ENCODE measurements at places on chromosomes 4 and X.
A peak's percentile ranks its signal among the peaks of the same experiment; 100 is the strongest.

DNA sequence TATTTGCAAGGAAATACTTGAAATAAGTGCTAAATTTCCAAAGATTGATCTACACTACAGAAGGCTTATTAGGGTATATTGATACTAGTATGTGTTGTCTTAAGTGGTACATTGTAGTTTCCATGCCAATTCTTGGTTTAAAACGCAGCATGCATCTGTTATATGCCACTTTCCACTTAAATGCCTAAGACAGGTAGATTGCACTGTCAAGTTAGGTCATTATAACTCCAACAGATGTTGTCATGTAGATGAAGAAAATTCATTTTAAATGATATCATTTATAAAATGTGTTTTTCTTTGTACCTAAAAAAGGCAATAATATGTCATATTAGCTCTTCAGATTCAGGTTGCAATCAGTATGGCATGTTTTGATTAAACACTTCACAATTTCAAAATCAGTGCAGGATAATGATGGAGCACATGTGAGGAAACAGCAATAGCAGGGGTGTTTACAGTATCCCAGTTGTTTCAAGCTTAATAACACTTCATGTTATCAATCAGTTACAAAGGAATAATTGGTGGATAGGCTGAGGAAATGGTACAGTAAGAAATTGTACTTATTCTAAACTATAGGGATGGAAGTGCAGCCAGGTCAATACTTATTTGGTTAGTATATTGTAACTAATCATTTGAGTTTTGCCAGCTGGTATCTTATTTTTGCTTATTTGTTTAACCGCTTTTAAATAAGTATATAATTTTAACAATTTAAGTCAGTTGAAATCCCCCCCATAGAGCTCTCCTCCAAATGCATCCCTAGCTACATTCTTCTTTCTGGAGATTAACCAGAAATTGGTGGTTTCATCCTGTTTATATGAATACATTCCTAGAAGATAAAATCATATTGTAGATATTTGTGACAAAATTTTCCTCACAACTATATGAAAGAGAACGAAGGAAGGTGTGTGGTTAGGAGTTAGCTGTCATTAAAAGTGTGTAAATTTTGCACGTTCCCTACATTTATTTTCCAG, 454.4 kb upstream of the ATOH1 start:
- no peak for DNase-seq

DNA sequence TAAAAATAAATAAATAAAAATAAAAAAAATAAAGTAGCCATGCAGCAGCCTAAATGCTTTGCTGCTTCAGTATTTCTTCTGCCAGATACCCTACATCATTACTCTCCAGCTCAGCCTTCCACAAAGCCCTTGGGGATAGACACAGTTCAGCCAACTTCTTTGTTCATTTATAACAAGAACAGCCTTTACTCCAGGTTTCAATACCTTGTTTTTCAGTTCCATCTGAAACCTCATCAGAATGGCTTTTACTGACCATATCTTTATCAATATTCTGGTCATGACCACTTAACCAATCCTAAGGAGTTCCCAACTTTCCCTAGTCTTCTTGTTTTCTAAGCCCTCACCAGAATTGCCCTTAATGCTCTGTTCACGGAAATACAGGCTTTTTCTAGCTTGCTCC, 128.3 kb upstream of the MED14 start:
- no peak for DNase-seq

GRCh38 chrX:42577936-42578470, 200.0 kb downstream of the PPP1R2C start:
- no peak for DNase-seq

DNA sequence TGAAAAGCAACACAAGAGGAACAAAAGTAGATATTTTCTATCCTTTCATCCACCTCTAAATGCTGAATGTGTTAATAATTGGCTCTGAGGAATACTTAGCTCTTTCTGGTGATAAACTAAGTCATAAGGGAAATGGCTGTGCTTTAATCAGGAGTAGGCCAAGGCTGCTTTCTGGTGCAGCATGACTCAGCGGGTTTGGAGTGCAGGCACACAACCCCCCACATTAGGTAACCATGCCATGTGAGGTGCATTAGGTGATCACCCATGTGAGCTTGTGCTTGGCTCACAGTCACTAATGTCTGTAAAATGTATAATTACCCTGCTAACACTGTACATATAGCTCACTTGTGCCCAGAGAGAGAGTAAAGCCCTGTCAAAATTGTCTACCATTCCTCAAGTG, 57.2 kb downstream of the USP38 start:
- no peak for DNase-seq

- DNase-seq, result no peak
Observed at GRCh38 chr4:6938237-6938636, 28.6 kb downstream of the TBC1D14 start.

GRCh38 chr4:7956934-7957656, 17.4 kb upstream of the AFAP1 start:
- DNase-seq, result no peak

DNA sequence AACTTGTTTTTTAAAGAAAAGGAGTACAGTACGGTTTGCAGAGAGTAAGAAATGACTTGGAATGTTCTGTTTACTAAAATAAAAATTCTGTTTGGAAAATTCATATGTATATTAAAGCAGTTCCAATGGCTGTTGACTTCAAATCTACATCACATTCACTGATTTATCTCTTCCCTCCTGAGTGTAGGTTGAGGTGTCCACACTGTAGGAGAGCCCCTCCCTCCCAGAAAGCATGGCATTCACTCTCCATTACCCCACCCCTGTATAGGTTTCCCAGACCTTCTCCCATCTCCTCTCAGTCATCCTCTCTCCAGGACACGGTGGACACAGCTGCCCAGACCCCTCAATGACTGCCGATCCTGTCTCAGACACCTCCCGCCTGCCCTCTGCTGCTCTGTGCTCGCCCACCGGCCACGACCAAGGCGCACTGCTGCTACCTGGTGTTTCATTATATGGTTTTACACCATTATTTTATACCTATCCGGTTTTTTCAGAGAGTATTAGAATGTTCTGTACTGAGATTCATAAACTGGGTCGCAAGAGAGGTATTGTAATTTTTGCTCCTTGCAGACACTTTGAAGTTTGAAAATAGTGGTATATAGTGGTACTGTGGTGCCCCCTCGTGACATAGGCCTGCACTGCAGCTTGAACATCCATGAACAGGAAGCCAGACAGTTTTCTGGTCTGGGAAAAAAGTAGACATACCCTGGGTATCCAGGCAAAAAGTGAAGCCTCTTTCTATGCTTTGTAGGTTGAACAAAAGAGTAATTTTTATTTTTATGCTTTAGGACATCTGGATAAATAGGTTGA, 38.8 kb upstream of the BEX4 start:
- peak; percentile 28 for DNase-seq

- no peak for DNase-seq
Observed at GRCh38 chr4:104772849-104773248, 278.2 kb upstream of the CXXC4 start.

- no peak for DNase-seq
Observed at GRCh38 chr4:56828784-56829535, 7.5 kb upstream of the SPINK2 start.

GRCh38 chr4:32290102-32290501, 1569.9 kb downstream of the PCDH7 start:
- no peak for DNase-seq

GRCh38 chrX:37613933-37614332, 42.5 kb downstream of the LANCL3 start:
- DNase-seq, result no peak

DNA sequence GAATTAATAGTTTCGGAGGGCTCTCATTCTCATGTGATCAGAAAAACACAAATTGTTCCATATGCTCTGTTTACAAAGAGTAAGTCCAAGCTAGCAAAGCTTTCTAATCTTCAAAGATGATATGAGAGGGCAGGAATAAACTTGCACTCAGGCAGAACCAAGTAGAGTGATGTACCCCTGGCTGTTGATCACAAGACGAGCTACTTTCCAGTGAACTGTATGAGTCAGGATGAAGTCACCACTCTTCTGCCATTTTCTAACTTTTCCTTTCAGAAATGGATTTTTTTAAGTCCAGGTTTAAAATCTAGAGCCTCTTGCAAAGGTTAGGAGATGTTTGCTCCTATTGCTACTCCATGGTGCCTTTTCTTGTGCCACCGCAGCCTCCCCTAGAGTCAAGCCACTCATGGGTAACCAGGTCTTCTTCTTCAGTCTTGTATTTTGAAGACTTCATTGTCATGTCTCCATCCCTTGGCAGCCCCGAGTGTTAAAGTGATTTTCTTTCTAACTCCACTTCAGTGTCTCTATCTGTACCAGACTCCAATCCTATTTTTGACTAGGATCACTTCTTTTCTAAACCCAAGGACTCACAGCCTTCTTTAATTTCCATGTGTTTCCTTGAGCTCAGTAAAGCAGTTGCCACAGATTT, 171.9 kb upstream of the GALNT7 start:
- DNase-seq, result peak; percentile 91

DNA sequence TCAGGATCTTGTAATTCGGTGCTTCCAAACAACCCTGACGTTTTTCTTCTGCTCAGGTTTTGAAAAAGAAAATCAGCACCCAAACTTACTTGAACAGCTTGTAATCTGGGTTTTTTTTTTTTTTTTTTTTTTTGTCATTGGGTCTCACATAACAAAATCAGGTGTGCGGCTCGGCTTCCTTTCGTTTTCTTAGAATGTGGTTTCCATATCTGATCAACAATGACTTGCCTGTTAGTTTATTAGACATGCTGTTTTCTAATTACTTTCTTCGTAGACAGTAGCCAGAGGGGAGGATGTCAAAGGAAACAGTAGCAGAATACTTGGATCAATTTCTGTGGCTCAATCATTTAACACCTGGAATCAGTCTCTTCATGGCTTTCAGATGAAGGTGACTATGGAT, 890 bp upstream of the FREM3 start:
- no peak for DNase-seq

DNA sequence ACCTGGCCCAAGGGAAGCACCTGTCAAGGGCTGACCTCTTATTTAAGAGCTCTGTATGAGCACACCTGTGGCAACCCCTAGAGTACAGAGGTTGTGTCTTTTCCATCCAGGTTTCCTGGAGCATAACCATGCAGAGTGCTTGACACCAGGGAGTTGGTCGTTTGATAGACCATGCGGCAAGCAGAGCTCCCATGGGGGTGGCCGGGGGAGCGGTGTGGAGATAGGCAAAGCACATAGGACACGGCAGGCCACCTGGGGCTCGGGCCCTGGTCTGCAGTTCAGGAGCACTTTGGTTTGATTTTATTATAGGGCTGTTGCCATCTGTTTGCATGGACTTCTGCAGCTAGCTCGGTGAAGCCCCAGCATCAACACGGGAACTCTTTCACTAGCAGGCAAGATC, 95.0 kb upstream of the MTM1 start:
- no peak for DNase-seq

DNA sequence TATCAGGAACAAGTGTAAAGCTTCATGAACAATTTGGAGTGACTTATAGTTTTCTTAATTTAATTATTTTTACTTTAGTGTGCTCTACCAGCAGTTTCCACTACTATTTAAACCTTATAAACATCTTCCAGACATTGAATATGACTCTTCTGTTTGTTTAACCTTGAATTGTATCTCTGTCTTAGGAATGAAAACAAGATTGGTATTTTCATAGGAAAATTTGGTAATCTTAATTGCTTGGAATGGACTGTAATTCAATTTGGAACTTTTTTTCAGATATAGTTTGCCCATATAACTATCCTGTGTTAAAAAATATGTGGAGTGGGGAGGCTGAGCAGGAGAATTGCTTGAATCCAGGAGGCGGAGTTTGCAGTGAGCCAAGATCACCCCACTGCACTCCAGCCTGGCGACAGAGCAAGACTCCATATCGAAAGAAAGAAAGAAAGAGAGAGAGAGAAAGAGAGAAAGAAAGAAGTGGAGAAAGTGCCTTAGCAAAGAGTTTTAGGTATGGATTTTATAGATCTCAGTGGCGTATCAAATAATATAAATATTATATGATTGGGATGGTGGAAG, 242.4 kb downstream of the BMPR1B start:
- no peak for DNase-seq

DNA sequence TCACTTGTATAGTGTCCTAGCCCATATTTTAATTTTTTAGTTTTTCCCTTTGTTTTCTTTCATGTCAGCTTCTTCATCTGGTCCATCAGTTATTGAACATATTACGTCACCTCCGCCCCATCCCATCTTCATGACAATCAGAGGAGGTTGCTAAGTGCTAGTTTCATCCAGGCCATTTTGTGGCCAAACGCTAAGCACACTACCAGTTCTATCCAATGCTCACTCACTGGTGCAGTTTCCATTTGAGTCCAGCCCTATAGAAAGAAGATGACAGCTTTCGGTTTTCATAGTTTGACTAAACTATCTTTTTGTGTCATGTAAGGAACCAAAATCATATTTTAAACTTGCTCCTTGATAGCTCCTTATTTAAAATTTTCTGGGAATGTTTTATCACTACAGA, 304.2 kb downstream of the TENM3 start:
- no peak for DNase-seq

DNA sequence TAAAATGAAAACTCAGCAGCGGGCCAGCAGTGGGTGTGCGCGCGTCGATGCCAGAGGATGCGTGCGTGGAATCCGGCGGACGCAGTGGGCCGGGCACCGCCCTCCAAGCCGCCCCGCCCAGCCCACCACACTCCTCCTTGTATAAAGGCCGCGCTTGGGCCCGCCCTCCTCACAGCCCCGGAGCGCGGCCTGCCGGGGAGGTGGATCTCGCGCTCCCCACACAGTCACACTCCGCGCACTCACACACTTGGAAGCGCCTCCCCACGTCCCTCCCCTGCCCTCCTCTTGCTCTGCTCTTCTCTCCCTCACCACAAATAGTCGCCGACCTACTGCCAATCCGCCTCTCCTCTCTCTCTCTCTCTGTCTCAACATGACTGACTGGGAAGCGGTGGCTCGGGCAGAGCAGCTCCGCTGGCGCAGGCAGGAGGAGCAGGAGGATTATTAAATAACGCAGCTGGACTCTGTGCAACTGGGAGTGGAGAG, at the start of gene CCSER1:
Gene CCSER1, plus strand, starts transcription at position 172 of the 483 bp plus-strand sequence.
- no peak for DNase-seq

DNA sequence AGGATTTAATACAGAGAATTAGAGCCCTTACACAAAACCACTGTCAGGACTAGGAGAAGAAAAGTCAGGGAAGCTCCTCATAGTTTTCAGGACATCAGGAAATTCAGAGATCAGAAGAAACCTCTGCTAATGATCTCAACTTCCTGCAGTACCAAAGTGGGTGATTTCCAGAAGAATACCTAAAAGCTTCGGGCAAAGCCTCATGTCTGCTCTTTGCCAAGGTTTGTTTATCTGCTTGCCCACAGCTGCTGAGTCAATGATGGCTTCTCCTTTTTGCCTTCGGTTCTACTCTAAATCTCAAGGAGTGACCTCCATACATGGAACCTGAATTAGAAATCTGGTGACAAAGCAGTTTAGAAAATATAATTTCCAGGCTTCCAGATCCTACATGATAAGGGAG, 68.4 kb downstream of the USP38 start:
- no peak for DNase-seq

GRCh38 chrX:13667919-13668318, 15.0 kb downstream of the TCEANC start:
- no peak for DNase-seq

DNA sequence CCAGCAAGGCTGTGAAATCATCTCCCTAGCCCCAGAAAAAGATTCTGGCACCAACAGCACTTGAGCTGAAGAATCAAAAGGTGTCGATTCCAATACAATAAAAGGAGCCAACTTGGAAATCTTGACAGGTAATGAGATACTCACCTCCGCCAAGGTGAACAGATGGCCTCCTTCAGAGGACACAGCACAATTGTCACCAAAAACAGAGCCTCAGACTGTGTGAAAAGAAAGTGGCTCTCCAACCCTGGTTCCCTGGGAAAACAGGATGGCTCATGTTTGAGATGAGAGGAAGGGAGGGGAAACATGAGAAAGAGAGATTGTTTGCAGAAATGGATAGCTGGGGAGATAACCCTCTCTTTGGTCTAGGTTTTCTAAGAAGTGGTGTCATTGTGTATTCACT, 168.9 kb downstream of the HS3ST1 start:
- no peak for DNase-seq
